Endodermal cell (in vitro differentiated cells): ENCODE measurements at places on chromosomes 5 and 9. TPM values are rescaled to one million over a fixed set of nuclear protein-coding genes. Genes with fewer than 3 reads are reported as not detected.
A peak's percentile ranks its signal among the peaks of the same experiment; 100 is the strongest.

MCTP1 gene
- total RNA-seq: 2.8 and 3.7 TPM in 2 replicates

CORO2A gene
- total RNA-seq: 22.8 and 23.4 TPM in 2 replicates

ATG10 gene
- 16.8 to 22.6 TPM (median 18.7 TPM) in 3 replicates for total RNA-seq

SLC4A9 gene
- 0.84 to 1.4 TPM (median 1.1 TPM) in 3 replicates for total RNA-seq

ANKDD1B gene
- total RNA-seq: 5.6 and 8.6 TPM in 2 replicates

MAMDC4 gene
- 13.1 and 15.4 TPM in 2 replicates for total RNA-seq

GFPT2 gene
- 35.7 to 37.3 TPM (median 36.4 TPM) in 3 replicates for total RNA-seq

FNIP1 gene
- 18.7 and 19.9 TPM in 2 replicates for total RNA-seq

LHX6 gene
- total RNA-seq: 0.37 and 1.0 TPM in 2 replicates

COMMD10 gene
- total RNA-seq: 25.3 and 28.0 TPM in 2 replicates

PCDHA1 gene
- 2.5 and 2.9 TPM in 2 replicates for total RNA-seq

- no peaks in the 10 kb centered on the region for H3K4me1 ChIP-seq
- H3K4me3 ChIP-seq: no peak overlapping the region
- no peaks in the 10 kb centered on the region for H3K27me3 ChIP-seq
- H3K36me3 ChIP-seq: peaks cover 67% of the 10 kb centered on the region
Observed at GRCh38 chr5:163478982-163479271, 18.5 kb downstream of the HMMR start.

DNA sequence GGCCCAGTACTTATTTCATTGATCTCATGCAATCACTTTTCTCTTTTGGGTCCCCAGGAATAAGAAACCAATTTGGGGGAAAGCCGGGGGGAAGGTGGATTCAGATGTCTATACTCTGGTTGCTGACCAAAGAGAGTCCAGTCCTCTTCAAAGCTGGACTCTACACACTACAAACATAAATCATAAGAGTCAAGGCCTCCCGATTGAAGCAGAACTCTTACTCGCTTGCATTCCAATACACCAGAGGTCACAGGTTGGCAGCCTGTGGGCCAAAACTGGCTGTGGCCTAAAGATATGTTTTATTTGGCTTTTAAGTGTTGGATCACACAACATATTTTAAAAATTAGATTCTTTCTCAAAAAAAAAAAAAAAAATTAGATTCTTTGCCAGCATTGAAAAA is 311.4 kb upstream of the MSX2 start:
- no peaks in the 10 kb centered on the region for H3K27me3 ChIP-seq
- H3K36me3 ChIP-seq: no peaks in the 10 kb centered on the region
- DNase-seq: no peak
- no peak overlapping the region for H3K4me3 ChIP-seq

DNA sequence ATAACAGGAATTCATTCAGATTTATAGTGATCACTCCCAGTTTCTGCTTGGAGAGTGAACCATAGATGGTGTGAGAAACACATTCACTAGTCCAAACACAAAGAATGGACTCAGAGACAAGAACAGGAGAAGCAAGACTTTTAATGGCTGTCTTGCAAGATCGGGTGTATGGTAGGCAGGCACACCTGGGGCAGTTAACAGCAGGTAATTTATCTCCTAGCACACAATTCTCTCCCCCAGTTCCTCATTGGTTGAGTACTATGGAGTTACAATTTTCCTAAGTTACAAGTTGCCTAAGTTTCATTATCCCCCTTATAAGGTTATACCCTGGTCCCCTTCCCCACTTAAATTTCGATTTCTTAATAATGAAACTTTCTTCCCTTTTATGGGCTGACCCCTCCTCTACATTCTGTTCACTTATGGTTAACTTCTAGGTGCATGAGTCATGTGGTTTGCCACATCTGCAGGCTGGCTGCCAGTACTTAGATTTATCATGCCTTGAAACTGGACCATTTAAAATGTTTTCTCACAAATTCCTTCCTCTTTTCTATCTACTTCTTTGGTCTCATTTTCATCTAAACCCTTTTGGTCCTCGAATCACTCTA is 623.3 kb downstream of the HINT1 start:
- DNase-seq: no peak
- no peak overlapping the region for H3K4me3 ChIP-seq
- H3K36me3 ChIP-seq: no peaks in the 10 kb centered on the region
- H3K27ac ChIP-seq: no peak overlapping the region

GRCh38 chr5:13921578-13921977 is 22.9 kb downstream of the DNAH5 start:
- no peak overlapping the region for H3K27ac ChIP-seq
- H3K4me3 ChIP-seq: no peak overlapping the region
- DNase-seq: no peak
- H3K4me1 ChIP-seq: no peaks in the 10 kb centered on the region

DNA sequence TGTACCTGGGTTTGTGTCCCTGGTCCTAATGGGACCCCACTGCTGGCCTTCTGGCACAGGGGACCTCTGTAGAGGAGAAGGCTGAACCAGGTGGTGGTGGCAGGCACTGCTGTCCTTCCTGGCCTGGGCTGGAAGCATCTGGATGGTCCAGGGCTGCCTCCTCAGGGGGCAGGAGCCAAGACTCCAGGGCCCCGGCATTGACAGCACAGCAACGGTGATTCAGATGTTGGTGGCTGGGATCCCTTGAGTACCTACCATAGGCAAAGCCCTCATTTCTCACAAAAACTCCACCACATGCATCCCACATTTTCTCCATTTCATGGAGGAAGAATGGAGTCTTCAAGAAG is 15.0 kb downstream of the FGD3 start:
- DNase-seq: peak; percentile 17
- no peaks in the 10 kb centered on the region for H3K27me3 ChIP-seq
- H3K27ac ChIP-seq: no peak overlapping the region
- H3K4me3 ChIP-seq: no peak overlapping the region
- H3K4me1 ChIP-seq: no peaks in the 10 kb centered on the region
- no peaks in the 10 kb centered on the region for H3K36me3 ChIP-seq

- no peak overlapping the region for H3K27ac ChIP-seq
- H3K4me1 ChIP-seq: no peaks in the 10 kb centered on the region
- no peaks in the 10 kb centered on the region for H3K36me3 ChIP-seq
Observed at GRCh38 chr5:158877124-158877581, 222.6 kb downstream of the EBF1 start.

GRCh38 chr5:131254741-131255140 is 9.1 kb upstream of the CDC42SE2 start:
- H3K27ac ChIP-seq: no peak overlapping the region
- no peaks in the 10 kb centered on the region for H3K27me3 ChIP-seq
- no peak overlapping the region for H3K4me3 ChIP-seq
- H3K4me1 ChIP-seq: no peaks in the 10 kb centered on the region
- no peak for DNase-seq
- no peaks in the 10 kb centered on the region for H3K36me3 ChIP-seq

GRCh38 chr5:127029581-127030258 is 638 bp downstream of the MARCHF3 start:
- DNase-seq: peak; percentile 92
- peak overlapping the region; percentile 93 for H3K4me3 ChIP-seq
- H3K36me3 ChIP-seq: no peaks in the 10 kb centered on the region
- no peak overlapping the region for H3K27ac ChIP-seq

DNA sequence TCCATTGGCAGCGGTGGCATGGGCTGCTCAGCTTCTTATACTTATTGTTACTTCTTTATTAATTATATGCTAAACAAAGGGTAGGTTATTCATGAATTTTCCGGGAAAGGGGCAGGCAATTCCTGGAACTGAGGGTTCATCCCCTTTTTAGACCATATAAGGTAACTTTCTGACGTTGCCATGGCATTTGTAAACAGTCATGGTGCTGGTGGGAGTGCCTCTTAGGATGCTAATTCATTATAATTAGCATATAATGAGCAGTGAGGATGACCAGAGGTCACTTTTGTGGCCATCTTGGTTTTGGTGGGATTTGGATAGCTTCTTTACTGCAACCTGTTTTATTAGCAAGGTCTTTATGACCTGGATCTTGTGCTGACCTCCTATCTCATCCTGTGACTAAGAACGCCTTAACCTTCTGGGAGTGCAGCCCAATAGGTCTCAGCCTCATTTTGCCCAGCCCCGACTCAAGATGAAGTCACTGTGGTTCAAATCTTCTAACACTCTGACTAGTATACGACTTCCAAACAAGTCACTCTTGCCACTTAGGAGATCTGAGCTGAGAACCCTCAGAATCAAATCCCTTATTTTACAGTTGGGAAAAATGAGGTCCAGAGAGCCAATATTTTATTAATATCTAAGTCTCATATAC is 237.5 kb downstream of the TRIM32 start:
- no peak overlapping the region for H3K27ac ChIP-seq
- H3K4me3 ChIP-seq: no peak overlapping the region
- peaks cover 7% of the 10 kb centered on the region for H3K4me1 ChIP-seq
- DNase-seq: no peak

DNA sequence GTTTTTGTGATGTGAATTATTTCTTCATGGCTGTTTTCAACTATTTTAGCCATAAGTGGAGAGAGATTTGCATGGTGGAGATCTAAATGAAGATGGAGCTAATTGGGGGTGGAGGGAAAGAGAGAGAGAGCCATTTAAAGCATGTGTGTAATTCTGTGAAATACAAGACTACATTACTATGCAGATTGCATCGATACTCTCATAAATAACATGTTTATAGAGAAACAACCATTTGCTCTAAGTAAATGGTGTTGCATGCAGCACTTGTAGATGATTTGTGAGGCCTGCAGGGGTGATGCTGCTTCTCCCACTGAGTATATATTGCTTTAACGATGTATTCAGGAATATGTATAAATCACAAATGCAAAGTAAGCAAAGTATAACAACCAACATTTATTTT is 270.2 kb upstream of the RIOK2 start:
- H3K4me1 ChIP-seq: peaks cover 3% of the 10 kb centered on the region
- DNase-seq: no peak
- no peak overlapping the region for H3K4me3 ChIP-seq
- H3K27me3 ChIP-seq: no peaks in the 10 kb centered on the region
- H3K36me3 ChIP-seq: no peaks in the 10 kb centered on the region

- H3K4me3 ChIP-seq: no peak overlapping the region
- H3K36me3 ChIP-seq: peaks cover 53% of the 10 kb centered on the region
- DNase-seq: peak; percentile 49
- no peaks in the 10 kb centered on the region for H3K27me3 ChIP-seq
- no peak overlapping the region for H3K27ac ChIP-seq
Observed at GRCh38 chr5:176532795-176533194, 4.4 kb downstream of the RNF44 start.
